ENCODE measurements at places on chromosomes 1 and 21.

GRCh38 chr1:60972841-60973364 is 109.5 kb upstream of the NFIA start:
- no peak for DNase-seq

GRCh38 chr1:114353262-114353661 is 157.7 kb downstream of the TRIM33 start:
- DNase-seq: no peak

DNA sequence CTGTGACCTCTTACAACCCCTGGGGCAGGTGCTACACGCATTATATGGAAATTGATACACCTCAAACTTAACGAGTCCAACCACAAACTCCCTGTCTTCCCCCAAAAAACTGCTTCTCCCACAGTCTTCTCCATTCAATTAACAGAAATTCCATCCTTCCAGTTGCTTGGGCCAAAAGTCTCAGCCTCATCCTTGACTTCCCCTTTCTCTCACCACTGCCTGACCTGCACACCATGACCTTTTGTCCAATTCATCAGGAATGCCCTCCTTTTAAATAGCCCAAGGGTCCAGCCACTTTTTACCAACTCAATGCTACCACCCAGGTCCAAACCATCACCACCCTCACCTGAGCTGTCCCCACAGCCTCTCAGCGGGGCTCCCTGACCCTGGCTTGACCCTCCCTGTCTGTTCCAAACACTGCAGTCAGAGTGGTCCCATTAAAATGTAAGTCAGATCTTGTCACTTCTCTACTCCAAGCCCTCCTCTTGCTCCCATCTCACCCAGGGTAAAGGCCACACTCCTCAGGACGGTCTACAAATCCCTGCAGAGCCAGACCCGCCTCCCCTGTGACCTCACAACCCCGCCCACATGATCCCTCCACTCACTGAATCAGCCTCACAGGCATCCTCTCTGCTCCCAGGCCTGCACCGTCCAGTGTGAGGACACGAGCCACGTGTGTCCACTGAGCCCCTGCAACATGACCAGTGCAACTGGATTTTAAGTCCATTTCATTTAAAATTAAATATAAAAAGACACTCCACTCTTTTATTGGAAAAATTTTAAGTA is 18.5 kb downstream of the KCNN3 start:
- no peak for DNase-seq

- DNase-seq: no peak
These were observed 103.3 kb downstream of the RAVER2 start for GRCh38 chr1:64848136-64848535.

GRCh38 chr1:92482665-92483609 is 3.8 kb downstream of the GFI1 start:
- DNase-seq: no peak

GRCh38 chr1:91621907-91622306 is 121.3 kb downstream of the CDC7 start:
- DNase-seq: no peak

- DNase-seq: no peak
These were observed 34.5 kb downstream of the NTNG1 start for GRCh38 chr1:107175102-107175909.
